ENCODE measurements at places on chromosomes 7 and 10.

GRCh38 chr10:60093317-60093716 is 187.0 kb upstream of the CCDC6 start:
- no peak for DNase-seq

DNA sequence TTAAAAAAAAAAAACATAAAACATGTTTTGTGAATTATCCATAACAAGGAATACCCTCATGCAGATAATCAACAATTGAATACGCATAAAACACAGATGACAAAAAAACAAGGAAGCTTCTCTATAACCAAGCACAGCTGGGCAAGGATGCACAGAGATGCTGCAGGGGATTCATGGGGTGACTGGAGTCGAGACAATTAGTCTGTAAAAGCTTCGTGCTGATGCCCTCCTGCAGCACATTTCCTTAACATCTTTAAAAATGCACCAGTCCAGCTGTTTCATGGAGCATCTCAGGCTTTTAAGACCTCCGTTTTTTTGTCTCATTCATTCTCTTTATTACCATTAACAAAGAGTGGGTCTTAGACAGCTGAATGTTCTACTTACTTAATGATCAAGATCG is 794.0 kb upstream of the C7orf33 start:
- DNase-seq = no peak

DNA sequence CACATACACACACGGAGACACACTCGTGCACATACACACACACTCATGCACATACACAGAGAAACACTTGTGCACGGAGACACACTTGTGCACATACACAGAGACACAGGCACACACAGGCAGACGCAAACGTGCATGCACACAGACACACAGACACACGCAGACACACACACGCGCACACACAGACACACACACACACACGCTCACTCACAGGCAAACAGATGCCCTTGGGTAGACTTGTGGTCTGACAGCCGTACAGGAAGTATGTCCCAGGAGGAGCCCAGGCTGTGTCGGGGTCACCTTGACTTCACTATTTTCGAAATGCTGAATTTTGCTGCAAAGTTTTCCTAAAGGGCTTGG is 538.0 kb downstream of the DNAJB6 start:
- DNase-seq = no peak

GRCh38 chr10:26621889-26622711 is 75.4 kb upstream of the PDSS1 start:
- no peak for DNase-seq

GRCh38 chr7:74452748-74453321 is 871 bp upstream of the GTF2IRD1 start:
- DNase-seq = no peak

DNA sequence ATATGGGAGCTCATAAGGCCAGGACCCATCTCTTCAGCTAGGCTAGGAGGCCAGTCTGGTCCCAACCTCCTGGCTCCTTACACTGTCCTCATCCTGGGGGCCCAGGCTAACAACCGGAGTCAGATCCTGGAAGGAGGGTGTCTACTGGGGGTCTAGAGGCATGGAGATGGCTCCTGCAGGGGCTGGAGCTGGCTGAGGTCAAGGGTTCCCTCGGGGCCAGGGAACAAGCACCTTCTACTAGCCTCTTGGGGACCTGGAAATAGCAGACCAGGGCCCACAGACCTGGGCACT is 37.2 kb downstream of the CLRN3 start:
- no peak for DNase-seq

- DNase-seq = no peak
Observed at GRCh38 chr10:106720683-106721082, 443.8 kb downstream of the SORCS1 start.

GRCh38 chr7:47100817-47101435 is 481.0 kb downstream of the TNS3 start:
- DNase-seq = no peak

DNA sequence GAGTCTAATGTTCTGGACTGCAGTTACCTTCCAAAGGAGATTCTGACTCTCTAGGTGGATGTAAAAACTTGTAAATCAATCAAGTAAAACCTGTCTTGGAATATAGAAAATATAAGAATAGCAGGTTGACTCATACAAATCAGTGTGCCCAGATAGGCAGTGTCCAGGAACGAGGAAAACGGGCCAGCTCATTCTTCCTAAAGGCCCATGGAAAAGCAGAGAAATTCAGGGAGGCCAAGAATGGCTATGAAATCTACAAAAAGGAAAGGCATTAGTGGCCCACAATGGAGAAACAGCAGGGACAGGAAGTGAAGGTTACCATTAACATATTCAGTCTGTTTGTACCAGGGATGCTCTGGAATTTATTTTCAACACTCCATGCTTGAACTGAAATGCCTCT is 14.9 kb downstream of the GLI3 start:
- DNase-seq = no peak

- no peak for DNase-seq
Observed at GRCh38 chr10:14971867-14972448, 12.8 kb downstream of the MEIG1 start.

GRCh38 chr10:71465551-71466252 is 69.0 kb downstream of the CDH23 start:
- no peak for DNase-seq

- DNase-seq = no peak
Observed at GRCh38 chr10:71259815-71260501, 47.6 kb downstream of the UNC5B start.

- no peak for DNase-seq
Observed at GRCh38 chr7:142383841-142384492, 126.1 kb upstream of the PRSS58 start.

- DNase-seq = peak; percentile 17
Observed at GRCh38 chr7:21261627-21262594, 166.0 kb upstream of the SP4 start.

DNA sequence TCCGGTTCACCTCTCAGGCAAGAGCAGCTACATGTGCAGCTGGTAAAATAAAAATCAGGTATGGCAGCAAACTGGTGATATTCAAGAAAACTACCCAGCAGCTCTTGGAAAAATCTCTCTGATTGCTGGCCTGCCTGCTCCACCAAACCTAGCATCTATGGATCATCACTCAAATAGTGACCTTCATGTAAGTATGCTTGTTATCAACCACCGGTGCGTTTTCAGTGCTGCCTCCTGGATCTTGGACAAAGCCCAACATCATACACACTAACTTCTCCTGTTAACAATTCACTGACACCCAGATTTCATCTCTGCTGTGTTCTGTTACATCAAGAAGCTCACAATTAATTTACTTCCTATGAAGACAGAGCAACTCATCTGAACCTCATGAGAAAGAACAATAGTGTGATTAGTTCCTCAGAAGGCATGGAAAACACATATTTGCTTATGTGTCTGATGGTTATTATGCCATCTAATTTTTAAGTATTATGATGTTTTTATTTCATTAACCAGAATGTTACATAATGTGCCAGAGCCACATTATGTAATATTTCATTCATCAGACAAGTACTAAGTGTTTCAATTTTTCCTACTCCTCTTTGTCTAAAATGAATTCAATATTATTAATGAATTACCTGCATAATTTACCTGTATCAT is 8.8 kb downstream of the CDK6 start:
- no peak for DNase-seq

DNA sequence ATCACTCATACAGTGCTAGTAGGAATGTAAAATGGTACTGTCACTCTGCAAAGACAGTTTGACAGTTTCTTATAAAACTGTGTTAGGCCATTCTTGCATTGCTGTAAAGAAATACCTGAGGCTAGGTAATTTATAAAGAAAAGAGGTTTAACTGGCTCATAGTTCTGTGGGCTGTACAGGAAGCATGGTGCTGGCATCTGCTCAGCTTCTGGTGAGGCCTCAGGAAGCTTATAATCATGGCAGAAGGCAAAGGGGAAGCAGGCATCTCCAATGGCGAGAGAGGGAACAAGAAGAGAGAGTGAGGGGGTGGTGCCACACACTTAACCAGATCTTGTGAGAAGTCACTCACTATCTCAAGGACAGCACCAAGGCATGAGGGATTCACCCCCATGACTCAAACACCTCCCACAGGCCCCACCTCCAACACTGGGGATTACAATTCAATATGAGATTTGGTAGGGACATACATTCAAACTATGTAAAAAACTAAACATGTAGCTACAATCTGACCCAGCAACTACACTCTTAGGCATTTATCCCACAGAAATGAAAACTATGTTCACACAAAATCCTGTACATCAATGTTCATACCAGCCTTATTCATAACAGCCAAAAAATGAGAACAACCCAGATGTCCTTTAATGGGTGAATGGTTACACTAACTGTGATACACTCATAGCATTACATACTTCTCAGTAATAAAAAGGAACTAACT is 5.0 kb downstream of the ALDH18A1 start:
- DNase-seq = no peak

DNA sequence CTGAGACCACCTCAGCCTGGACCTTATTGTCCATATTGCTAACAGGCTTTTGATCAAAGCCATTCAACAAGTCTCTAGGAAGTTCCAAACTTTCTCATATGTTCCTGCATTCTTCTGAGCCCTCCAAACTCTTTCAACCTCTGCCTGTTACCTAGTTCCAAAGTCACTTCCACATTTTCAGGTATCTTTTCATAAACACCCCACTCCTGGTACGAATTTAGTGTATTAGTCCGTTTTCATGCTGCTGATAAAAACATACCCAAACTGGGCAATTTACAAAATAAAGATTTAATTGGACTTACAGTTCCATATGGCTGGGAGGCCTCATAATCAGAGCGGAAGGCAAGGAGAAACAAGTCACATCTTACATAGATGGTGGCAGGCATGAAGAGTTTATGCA is 836.8 kb downstream of the SORCS1 start:
- no peak for DNase-seq

DNA sequence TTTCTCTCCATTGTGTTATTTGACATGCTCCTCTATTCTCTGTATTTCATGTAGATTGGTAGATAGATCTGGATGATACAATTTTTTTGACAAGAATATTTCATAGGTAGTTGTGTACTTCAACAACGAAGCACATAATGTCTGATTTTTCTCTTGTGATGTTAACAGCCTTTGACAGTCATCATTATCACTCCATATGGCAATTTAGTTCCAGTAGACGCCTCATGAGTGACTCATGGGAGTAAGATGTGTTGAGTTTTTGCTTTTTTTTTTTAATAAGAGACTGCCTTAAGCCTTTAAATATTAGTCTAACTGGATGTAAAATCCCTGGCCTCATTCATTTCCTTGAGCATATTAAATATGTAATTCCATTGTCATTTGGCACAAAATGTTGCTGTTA is 123.5 kb upstream of the ZNF32 start:
- DNase-seq = no peak

DNA sequence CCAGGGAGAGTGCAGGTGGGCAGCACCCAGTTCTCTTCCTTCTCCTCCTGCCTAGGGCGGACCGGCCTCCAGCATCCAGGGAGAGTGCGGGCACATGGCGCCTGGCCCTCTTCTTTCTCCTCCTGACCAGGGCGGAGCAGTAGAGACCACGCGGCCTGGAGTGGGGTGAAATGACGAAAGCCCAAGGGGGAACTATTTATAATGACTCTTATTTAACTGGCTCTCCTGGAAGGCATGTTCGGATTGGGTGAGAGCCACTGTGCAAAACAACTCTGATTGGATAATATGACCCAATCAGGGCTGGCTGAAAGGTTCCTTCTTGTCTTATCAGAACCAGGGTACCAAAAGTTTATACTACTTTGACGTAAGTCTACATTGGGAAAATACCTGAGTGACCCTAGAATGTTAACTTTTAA is 63.1 kb downstream of the ZNF37A start:
- no peak for DNase-seq

- no peak for DNase-seq
Observed at GRCh38 chr10:21022821-21023220, 125.7 kb upstream of the NEBL start.

GRCh38 chr10:3051692-3052091 is 15.7 kb upstream of the PFKP start:
- no peak for DNase-seq

- no peak for DNase-seq
Observed at GRCh38 chr7:151240942-151241754, 7.3 kb downstream of the SMARCD3 start.

- DNase-seq = no peak
Observed at GRCh38 chr7:144452064-144452463, 48.6 kb upstream of the NOBOX start.

DNA sequence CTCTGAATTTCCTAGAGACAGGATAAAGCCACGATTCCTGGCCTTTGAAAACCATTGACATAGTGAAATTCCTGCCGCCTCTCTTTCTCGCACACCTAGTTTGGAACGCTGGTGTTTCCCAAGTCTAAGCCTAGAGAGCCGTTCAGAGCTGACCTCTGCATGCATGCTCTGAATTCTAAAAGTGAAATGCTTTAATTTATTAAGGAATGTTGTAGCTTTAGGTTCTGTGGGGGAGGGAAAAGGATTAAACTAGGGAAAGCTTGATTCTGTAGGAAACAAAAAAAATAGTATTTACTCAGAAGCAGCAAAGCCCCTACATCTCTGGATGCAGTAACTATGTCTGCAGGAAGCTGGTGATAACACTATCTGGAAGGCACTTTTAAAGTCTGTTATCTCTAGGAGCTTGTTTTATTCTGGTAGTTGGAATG is 27.3 kb downstream of the PFKP start:
- no peak for DNase-seq

DNA sequence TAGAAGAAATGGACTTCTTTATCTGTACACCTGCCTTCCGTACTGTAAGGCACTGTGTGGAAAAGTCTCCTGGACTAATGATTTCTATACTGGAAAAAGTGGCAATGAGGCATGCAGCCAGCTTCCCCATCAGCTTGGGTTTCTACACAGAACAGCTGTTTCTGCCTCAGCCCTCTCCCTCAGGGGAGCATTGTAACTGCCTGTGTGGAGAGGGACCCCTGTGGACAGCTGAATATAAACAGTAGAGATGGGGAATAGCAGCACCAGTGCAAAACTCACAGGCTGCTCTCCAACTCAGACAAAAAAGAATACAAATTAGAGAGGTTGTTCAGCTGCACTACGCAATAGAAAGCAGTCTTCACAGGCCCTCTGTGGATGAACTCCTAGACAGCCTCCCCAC is 451.3 kb upstream of the MBL2 start:
- DNase-seq = no peak

- no peak for DNase-seq
Observed at GRCh38 chr10:122557516-122557915, 3.0 kb upstream of the DMBT1 start.

GRCh38 chr10:26491934-26492333 is 53.8 kb downstream of the APBB1IP start:
- DNase-seq = no peak

- DNase-seq = no peak
Observed at GRCh38 chr7:81680120-81680519, 89.7 kb downstream of the HGF start.

DNA sequence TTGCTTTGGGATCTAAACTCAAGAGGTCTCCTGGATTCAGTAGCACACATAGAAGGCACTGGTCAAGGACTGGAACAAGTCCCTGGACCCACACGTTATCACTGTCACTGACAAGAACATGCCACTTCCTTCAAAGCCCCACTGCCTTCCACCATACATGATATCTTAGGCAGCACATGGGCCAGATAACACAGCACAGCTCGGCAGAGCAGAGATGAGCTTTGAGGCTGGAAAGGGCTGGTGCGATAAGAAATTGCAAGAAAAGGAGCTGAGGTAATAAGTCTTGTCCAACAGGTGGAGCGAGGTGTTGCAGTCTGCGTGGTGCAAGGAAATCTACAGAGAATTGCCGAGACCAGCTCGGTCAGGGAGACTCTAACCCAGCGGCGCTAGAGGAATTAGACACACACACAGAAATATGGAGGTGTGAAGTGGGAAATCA is 139.8 kb upstream of the CDK13 start:
- DNase-seq = no peak

- DNase-seq = no peak
Observed at GRCh38 chr7:39386718-39387117, 179.5 kb upstream of the YAE1 start.

GRCh38 chr10:111303887-111304286 is 227.1 kb downstream of the ADRA2A start:
- DNase-seq = no peak

GRCh38 chr7:133339772-133340171 is 86.9 kb downstream of the EXOC4 start:
- no peak for DNase-seq

All from activated CD4-positive, CD25-positive, alpha-beta regulatory T cell (primary cell).